Esophagus muscularis mucosa (tissue), 4 donors: ENCODE measurements at places on chromosomes 11 and 22. TPM values are rescaled to one million over a fixed set of nuclear protein-coding genes. Genes with fewer than 3 reads are reported as not detected.

The RAG2 gene
- not detected for total RNA-seq

The THY1 gene
- total RNA-seq, result 36.0 TPM

The NNMT gene
- 88.9 TPM for total RNA-seq

The OVOL1 gene
- not detected for total RNA-seq

DNA sequence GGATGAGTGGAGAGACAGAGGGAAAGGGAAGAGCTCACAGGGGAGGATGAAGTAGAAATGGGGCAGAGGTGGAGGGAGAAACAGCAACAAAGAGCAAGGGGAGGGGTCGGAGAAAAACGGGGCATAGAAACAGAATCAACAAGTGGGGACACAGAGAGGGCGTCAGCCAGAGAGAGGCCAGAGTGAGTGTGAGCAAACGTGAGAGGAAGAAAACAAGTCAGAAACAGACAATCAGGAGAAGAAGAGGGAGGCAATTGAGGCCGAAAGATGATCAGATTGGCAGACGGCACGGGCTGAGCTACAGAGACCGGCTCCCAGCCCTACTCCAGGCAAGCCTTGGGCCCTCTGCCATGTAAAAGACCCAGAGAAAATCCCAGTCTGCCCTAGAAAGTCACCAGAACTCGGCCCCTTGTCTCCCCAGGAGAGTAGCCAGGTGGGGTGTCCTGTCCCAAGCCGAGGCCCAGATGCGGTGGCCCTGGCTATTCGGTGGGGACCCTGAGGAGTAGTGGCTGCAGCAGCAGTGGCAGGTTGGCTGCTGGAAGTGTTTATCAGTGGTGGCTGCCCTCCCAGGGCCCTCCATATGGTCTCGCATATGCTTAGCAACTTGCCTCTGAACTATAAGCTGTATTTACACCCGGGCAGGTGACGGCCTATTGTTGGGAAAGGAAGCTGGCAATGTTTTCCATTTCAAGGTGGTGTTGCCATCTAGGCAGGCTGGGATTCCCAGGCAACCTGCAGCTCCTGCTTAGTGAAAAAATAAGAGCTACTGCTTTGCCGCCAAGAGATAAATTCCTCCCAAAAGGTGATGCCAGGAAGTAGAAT, 14.8 kb upstream of the TSPAN18 start:
- no peak overlapping the region for H3K27ac ChIP-seq
- H3K27me3 ChIP-seq, result no peaks in the 10 kb centered on the region
- no peak for DNase-seq
- no peaks in the 10 kb centered on the region for H3K36me3 ChIP-seq
- no peaks in the 10 kb centered on the region for H3K4me1 ChIP-seq

GRCh38 chr22:23772315-23772648, 367 bp upstream of the MMP11 start:
- H3K27ac ChIP-seq, result peak overlapping the region; percentile 72
- no peaks in the 10 kb centered on the region for H3K27me3 ChIP-seq
- peaks cover 46% of the 10 kb centered on the region for H3K4me1 ChIP-seq
- DNase-seq, result no peak

DNA sequence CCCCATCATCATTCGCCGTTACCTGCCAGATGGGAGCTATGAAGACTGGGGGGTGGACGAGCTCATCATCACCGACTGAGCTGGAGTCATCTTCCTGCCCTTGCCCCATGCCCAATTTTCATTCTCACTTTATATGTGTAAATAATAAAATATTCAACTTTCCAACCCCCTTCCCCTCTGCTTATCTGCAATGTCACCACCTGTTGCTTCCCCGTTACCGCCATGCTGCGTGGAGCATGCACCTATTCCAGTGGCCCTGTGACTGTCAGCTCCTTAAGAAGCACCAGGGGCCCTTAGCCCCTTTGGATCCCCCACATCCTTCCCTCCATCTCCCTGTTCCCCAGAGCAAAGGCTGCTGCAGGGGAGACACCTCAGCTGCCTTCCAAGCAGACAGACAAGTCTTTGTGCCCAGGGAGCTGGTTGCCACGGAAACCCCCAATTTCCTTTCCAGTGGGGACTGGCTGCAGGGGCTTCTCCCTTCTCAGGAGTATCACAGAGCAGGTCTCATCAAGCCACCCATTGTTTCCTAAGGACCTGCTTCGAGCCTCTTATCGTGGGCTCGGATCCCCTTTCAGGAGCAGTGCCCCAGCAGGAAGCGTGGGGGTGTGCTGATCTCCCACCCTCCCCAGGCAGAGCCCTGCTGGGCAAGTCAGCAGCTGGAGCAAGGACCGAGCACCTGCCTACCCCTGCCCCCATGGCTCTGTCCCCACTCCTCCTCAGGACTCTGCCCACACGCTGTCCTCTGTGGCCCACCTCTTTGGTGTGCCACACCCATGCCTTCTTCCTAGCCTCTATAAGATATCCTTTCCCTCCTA, 14.3 kb downstream of the POLR2F start:
- H3K4me1 ChIP-seq, result peaks cover 17% of the 10 kb centered on the region
- H3K27me3 ChIP-seq, result no peaks in the 10 kb centered on the region
- peaks cover 40% of the 10 kb centered on the region for H3K36me3 ChIP-seq
- peak overlapping the region; percentile 34 for H3K27ac ChIP-seq

DNA sequence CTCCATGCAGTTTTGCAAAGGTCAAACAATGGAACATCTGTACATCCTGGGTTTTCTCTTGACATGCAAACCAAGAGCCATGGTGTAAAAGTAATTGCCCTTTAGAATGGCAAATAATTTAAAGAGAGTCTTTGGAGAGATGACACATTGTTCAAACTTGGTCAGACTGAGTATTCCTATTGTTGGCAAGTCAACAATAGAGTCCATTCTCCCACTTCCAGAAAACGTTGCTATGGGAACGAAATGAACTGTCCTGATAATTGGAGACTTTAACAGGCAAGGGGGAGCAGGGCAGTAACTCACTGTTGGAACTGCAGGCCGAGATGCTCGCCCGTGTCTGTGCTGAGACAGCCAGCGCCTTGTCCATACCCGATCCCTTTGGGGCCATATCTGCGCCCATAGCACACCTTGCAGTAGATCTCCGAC, 13.9 kb downstream of the CSRP3 start:
- no peaks in the 10 kb centered on the region for H3K27me3 ChIP-seq
- no peak overlapping the region for H3K27ac ChIP-seq
- H3K4me3 ChIP-seq, result no peak overlapping the region
- H3K36me3 ChIP-seq, result no peaks in the 10 kb centered on the region

- H3K4me3 ChIP-seq, result no peak overlapping the region
- no peaks in the 10 kb centered on the region for H3K4me1 ChIP-seq
- no peaks in the 10 kb centered on the region for H3K27me3 ChIP-seq
- no peak overlapping the region for H3K27ac ChIP-seq
- DNase-seq, result no peak
Observed at GRCh38 chr11:113255096-113255495, 59.3 kb upstream of the TTC12 start.

GRCh38 chr22:32533265-32534111, 58.9 kb downstream of the FBXO7 start:
- H3K4me3 ChIP-seq, result no peak overlapping the region
- no peak for DNase-seq
- H3K4me1 ChIP-seq, result peaks cover 76% of the 10 kb centered on the region
- peak overlapping the region; percentile 76 for H3K27ac ChIP-seq

- H3K36me3 ChIP-seq, result no peaks in the 10 kb centered on the region
- no peak for DNase-seq
- no peak overlapping the region for H3K4me3 ChIP-seq
- H3K27me3 ChIP-seq, result no peaks in the 10 kb centered on the region
Observed at GRCh38 chr11:62333768-62334167, 3.5 kb upstream of the ASRGL1 start.
